ENCODE measurements at places on chromosomes 16 and 17.

- peak; percentile 25 for DNase-seq
Observed at GRCh38 chr16:21126518-21126917, 24.1 kb downstream of the DNAH3 start.

DNA sequence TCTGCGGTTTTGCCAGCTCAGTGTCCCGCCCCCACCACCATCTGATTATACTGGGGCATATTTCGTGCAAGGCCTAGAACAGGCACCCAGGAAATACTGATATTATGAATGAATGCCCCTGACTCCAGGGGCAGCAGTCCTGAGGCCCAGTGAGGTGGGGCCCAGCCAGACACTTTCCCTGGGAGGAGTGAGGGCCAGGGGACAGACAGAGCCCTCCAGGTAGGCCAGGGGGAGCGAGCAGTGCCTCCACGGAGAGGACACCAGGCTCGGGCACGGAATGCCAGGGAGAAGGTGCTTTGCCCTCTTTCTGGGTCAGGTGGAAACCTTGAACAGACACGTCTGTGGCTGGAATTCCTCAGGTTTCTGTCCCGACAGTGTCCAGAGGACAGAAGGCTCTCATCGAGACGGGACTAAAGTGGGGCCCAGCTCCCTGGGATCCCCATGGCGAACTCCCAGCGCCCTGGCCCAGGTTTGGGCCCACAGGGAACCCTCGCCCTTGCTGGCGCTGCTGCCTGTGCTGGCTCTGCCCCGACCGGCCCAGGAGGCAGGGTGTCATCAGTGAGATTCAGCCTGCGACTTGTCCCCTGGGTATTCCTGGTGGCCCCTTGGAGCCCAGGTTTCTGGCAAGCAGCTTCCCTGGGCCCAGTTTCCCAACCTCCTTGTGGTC, 4.3 kb downstream of the KATNB1 start:
- DNase-seq, result no peak

- DNase-seq, result no peak
Observed at GRCh38 chr16:84194018-84194417, 3.1 kb downstream of the ADAD2 start.

DNA sequence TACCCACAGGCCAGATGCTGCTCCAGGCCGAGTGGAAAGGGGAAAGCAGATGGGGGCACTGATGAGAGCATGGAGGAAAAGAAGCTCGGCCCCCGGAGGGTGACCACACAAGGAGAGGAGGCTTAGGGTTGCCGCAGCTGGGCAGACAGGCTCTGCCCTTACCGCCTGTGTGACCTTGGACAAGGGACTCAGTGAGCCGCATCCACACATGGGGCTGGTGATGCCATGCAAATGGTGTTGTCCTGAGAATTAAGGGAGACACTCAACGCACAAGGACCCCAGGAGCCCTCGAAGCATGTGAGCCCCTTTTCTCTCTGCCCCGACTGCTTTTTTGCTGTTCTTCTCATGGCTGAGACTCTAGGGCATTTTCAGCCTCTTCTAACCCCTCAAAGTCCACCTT, 61.0 kb downstream of the PLXDC1 start:
- DNase-seq, result no peak

DNA sequence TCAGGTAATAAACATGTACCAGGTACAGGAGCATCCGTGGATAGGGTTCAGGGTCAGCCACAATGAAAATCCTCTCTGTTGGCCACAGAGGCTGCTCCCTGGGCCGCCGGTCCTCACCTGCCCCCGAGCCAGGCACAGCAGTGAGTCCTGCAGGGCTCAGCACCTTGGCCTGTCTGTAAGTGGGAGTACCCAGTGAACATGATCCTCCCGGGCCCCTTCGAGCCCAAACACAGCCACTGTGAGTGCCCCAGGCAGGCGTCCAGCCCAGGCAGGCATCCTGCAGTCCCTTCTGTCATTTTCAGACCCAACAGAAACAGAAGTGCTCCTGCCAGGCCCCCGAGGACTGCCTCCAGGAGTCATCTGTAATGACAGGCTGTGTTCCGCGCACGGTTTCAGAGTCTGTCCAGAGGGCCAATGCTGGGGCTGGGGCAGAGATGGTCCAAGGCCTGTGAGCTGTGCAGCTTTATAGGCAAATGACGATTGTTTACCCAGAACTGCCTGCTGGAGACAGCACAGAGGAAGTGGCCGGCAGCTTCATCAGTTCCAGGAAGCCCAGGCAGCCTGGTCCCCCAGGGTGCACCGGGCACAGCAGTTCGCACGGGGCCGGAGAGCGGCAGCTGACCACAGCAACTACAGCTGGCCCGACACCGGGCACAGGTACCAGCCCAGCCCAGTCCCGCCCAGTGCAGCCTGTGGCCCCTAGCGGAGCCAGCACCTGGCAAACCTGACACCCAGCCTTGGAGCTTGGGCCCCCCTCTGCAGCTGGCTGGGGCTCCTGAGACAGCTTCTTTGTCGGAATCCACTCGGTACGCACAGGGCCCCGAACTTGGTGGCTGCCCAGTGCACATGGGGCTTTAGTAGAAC, 13.2 kb downstream of the SLC7A5 start:
- no peak for DNase-seq

GRCh38 chr16:57371494-57372371, 557 bp upstream of the CX3CL1 start:
- DNase-seq, result no peak

DNA sequence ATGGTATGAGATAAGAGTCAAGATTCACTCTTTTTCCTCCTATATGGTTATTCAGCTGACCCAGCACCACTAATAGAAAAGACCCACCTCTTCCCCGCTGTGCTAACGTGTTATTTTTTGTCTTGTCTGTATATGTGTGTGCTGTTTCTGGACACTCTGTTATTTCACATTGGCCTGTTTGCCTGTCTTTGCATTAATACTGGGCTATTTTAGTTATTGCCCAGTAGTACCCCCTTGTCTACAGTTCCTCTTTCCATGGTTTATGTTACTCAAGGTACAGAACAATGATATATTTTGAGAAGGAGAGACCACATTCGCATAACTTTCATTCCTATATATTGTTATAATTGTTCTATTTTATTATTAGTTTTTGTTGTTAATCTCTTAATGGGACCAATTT, 74.0 kb upstream of the SIAH1 start:
- DNase-seq, result no peak

DNA sequence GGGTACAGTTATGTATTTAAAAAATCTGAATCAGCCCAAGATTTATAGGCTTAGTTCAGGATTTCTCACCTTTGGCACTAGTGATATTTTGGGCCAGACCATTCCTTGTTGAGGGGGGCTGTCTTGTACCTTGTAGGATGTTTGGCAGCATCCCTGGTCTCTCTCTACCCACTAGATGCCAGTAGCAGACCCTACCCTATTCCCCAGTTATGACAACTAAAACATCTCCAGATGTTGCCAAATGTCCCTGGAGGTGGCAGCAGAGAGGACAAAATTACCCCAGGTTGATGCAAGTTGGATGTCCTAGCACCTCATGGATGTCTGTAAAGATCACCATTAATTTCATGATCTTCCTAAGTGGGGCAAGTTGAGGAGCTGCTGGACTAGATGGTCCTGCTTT, 45.8 kb downstream of the SYT17 start:
- DNase-seq, result no peak

DNA sequence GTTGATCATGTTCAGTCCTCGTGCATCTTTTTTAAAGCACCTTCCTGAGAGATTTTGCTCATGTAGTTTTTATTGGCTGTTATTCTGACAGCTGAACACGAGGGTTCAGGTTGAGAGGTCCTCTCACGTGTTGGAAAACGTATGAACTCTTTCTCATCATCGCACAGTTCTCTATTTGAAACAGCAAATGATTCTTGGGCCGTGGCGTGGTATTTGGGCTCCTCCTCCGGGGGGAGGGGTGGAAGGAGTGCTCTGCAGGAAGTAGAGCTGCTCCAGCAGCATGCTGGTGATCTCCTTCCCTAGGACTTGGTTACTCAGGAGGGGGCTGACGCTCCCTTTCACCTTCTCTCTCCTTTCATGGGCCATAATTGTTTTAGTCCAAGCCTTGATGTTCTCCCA, 70.4 kb downstream of the KSR1 start:
- peak; percentile 44 for DNase-seq

DNA sequence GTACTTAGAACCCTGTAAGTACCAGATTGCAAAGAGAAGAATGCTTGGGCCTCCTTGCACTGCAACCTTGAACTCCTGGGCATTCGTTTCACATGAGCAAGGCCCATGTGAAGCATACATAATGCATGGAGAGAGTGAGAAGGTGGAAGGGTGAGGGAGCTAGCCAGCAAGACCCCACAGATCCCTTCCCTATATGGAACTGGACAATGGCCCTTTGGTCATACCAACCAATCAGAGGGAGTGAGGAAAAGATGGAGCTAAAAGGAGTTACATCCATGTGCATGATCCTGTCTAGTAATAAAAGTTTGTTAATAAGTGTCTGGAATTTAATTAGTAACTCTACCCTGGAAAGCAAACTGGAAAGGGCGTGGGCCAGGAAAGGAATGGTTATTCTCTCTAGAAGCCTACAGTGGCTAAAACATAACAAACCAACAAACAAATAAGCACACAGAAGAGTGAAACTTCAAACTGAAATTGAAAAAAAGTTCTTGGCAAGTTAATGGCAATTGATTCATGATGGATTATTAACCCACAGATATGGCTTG, 29.6 kb downstream of the DNAH3 start:
- DNase-seq, result no peak

GRCh38 chr17:62754631-62755030, 53.5 kb downstream of the MARCHF10 start:
- no peak for DNase-seq

DNA sequence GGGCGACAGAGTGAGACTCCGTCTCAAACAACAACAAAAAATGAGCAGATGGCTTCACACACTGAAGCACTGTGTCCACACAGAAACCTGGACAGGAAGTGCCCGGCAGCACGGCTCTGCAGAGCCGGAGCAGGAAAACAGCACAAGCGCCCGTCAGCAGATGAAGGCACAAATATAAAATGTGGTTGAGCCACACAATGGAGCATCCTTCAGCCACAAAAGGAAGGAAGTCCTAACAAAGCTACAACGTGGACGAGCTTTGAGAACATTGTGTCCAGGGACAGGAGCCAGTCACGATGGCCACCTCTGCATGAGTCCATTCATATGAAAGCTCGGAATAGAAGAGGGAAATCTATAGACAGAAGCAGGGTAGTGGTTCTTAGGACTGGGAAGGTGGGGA, 15.7 kb downstream of the RHBDF2 start:
- DNase-seq, result no peak

GRCh38 chr16:89341279-89341678, 123.8 kb downstream of the ZNF778 start:
- DNase-seq, result no peak
